ENCODE measurements at places on chromosomes 2 and 18.

GRCh38 chr2:225452677-225453076, 53.2 kb downstream of the NYAP2 start:
- no peak for DNase-seq

- DNase-seq = no peak
These were observed 101.7 kb upstream of the LGALSL start for GRCh38 chr2:64352292-64352691.

DNA sequence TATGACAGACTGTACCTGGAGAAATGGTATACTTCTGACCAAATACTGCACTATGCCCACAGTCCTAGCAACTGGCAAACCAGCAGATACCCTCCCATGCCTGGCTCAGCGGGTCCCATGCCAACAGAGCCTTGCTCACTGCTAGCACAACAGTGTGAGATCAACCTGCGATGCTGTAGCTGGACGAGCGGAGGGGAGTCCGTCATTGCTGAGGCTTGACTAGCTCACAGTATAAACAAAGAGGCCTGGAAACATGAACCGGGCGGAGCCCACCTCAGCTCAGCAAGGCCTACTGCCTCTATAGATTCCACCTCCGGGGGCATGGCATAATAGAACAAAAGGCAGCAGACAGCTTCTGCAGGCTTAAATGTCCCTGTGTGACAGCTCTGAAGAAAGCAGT, 93.2 kb upstream of the CAB39 start:
- DNase-seq = no peak

DNA sequence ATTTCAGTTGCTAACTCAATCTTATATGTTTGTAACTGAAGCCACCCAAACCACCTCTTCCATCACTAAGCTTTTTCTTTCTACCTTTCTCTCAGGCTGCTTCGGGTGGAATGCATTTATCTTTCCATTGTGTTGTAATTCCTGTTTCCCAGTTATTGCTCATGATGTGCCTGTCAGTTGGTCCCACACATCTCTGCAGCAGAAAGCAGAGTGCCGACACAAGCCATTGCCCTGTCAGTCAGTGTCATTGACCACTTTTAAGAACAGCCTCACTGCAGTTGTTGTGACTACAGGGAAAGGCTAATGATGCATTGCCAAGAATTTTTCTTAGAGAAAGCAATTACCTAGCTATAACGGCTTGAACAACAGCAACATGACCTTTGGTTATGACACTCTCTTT, 24.8 kb upstream of the KCNJ3 start:
- no peak for DNase-seq

DNA sequence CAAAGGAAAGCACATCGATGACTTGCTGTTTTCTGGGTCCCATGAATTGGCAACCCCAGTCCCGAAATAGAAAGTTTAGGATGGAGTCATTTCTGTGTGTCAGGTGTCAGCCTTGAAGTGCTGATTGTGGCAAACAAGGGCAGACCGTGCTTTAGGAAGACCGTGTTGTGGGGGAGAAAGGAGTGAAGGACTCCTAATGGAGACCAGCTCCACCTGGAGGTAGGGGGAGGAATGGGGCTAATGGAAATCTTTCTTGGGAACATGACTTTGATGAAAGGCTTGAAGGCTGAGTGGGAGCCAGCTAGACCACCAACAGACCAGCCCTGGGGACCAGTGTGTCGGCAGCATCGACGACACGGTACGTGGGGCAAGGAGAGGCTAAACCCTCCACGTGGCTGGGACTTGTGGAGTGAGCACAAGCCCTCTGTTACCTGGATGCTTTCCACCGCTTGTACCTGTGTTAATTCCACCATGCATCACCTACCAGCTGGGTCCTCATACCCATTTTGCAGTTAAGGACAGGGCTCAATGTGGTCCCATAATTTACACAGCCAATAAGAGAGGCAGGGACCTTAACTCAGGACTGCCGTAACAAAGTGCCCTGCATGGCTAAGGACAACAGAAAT, 104.2 kb downstream of the SH3BP4 start:
- DNase-seq = no peak

GRCh38 chr18:23238152-23238531, 102.9 kb downstream of the CABLES1 start:
- DNase-seq = no peak

DNA sequence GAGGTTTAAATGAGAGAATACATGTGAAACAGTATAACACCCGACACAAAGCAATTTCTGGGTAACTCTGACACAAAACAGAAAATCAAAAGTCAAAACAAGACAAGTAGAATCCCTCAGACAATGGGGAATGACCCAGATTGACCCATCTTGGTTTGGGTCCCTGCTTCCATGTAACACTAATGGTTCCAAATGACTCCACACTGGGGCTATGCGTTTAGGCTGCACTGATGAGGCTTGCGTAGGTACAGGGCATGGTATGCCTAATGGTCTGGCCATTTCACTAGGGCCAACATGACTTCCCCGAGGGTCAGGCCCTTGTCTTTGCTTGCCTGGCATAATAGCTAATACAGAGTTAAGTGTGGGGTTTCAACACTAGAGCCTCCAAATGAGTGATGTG, 27.2 kb upstream of the NFE2L2 start:
- DNase-seq = peak; percentile 62

DNA sequence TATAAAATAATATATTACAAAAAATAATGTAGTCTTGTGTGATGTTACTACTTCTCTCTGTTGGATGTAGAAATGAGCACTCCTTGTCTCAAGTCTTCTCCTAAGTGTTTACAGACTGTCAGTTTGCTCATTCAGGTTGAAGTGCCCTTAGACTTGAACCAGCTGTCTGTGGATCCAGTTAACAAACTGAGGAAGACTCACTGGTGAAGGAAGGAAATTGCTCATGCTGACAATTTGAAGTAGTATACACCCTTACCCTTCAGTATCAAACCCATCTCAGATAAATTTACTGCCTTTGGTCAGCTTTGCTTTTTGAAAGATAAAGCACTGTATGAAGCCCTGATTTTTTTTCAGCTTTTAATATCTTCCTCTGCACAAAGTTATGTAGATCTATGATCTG, 854.2 kb upstream of the ZEB2 start:
- DNase-seq = no peak

- DNase-seq = no peak
These were observed 2.5 kb downstream of the RTN4 start for GRCh38 chr2:55047677-55048299.

DNA sequence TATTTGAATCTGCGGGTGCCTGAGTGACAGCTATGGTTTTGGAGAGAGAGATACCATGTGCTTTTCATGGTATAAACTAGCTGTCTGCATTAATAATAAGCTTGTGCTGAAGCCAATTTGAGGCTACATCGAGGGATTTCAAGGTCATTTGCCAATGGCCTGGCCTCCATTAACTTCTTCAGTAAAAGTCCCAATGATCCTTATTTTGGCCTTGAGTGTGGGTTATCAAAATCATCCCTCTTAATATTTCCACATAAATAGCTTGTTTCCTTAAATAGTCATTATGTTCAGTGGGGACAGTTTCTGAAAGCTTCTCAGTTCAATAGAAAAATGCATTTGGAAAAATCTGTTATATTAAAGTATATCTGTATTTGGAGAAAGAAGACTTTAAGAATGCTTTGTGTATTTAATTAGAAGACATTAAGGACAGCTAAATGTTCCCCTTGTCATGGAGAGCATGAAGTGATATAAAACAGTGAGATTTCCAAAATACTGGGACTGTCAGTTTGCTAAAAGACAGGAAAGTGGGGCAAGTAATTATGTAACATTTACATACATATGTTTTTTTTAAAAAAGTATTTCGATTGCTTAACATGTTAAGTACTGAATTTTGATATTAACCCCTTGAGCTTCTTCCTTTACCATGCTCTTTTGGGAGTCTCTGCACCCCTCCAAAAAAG, 355.5 kb upstream of the ZEB2 start:
- no peak for DNase-seq

GRCh38 chr2:175620106-175620505, 382.0 kb downstream of the LNPK start:
- no peak for DNase-seq

- DNase-seq = no peak
These were observed 30.3 kb downstream of the FAM228A start for GRCh38 chr2:24205131-24205530.

DNA sequence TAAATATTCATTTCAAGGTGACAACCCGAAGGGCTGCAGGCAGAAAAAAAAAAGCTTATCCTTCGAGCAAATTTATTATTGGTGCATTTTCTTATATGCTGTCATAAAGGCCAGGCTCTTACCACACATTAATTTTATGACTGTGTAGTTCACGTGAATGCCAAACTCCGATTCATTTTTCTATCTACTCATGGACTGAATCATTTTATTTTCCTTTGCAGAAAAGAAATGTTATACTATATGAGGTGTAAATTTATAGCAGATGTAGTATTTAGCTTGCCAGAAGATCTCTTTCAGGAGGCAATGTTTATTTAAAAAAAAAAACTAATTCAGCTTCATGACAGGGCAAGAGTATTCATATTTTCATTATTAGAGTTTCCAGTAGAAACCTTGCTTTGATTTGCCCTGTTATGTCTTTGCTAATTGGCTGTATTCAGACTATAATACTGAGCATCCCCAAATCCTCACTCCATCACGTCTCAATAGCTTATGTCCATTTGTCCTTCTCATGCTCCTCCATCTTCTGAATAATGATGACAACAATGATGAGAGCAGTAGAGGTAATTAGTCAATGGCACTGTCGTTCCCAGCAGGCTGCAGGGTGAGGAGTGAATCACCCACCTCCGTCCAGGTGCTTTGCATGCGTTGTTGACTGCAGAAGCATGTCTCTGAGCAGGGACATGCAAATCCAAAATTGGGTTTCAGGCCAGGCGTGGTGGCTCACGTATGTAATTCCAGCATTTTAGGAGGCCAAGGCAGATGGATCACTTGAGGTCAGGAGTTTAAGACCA, 101.1 kb upstream of the RAB12 start:
- no peak for DNase-seq

- peak; percentile 65 for DNase-seq
These were observed 65.5 kb downstream of the DGKD start for GRCh38 chr2:233419602-233420391.

- DNase-seq = no peak
These were observed 28.6 kb downstream of the RMC1 start for GRCh38 chr18:23531912-23532311.

DNA sequence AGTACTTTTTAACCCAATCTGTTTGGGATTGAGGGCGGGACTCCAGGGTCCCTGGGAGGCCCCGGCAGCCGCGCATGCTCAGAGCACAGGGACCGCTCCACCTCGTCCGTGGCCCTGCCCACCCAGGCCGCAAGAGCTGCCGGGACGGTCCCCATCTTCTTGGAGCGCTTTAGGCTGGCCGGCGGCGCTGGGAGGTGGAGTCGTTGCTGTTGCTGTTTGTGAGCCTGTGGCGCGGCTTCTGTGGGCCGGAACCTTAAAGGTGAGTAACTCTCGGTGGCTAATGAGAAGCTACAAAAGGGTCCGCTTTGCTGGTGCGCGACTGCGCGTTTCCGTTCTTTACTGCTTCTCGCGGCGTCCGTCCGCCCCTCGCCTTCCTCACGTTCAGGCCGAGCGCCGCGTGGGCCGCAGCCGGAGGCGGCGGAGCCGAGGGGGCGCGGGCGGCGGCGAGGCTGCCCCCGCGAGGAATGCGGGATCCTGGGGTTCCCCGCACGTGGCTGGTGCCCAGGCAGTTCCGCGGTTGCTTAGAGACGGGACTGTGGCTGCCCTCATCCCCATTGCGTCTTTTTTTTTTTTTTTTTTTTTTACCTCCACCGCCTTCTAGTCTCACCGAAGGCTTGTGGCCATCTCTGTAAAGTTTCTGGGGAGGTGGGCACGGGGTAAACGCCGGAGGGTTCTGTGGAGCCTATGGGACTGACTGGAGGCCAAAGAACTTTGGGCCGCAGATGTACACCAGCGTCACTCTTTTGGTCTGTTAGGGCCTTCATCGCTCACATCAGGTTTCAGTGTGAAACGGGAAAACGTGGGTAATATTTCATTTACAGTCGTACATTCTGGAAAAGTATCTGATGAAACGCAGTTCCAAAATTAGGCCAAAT, at the start of gene SSB:
SSB (plus strand) TSS at position 154 of the 875 bp plus-strand sequence. CDS start 2,090 bp downstream, outside the sequence.
- DNase-seq = peak; percentile 96

DNA sequence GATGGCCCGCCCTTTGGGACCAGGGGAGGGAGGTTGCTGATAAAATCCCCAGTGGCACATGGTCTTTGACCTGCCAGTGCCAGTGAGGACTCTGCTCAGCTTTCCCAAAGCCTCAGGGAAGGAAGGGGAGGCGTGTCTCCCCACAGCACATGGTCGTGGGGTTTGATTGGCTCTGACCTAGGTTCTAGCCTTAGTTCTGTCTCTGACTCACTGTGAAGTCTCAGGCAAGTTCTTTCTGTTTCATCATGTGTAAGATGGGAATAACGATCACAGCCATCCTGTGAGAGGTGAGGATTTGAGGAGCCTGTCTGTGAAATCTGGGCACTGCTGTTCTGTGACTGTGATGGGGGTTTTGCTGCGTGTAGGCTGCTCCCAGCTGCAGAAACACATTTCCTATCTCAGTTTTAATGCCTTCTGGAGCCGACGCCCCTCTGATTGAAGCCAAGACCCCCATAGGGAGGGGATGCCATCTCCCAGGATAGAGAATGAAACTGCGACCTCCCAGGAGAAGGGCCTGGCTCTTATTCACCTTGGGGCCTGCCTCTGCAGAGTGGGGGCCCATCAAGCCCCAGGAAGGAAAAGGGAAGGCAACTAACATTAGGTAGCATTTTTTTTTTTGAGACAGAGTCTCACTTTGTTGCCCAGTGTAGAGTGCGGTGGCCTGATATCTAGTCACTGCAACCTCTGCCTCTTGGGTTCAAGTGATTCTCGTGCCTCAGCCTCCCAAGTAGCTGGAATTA, 84.0 kb downstream of the DDX1 start:
- DNase-seq = no peak

DNA sequence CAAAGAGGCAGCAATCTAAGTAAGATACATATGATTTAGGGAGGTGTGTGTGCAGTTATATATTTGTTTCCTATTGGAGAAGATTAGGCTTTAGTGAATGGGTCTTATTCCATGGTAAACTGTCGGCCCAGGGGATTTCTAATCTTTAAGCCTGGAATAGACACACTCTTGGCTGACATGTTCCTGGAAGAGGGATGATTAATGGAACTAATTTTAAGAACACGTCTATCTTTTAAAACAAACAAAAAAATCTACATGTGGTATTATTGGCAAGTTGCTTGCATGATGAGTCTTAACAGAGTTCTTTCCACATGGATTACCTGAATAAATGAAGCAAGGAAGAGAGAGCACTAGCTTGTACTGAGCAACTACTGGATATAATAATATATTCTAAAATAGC, 114.2 kb upstream of the NT5C1B start:
- no peak for DNase-seq

- no peak for DNase-seq
These were observed 24.3 kb upstream of the ID2 start for GRCh38 chr2:8657423-8658062.

DNA sequence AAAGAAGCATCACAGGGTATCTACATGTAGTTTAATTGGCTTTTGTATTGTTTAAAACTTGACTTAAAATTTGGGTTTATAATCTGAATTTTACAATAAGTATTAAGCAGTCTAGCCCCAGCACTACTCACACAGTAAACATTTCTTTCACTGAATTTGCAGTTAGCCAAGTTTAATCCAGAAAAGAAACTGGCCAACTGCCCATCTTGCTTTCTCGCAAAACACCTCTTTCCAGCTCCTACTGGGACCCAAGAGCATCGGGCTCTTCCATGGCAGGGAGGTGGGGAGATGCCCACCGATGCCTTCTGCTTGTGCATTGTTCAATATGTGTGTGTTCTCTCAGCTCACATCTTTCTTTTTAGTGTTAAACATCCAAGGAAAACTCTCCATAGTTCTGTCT, 212.8 kb upstream of the BOD1L2 start:
- DNase-seq = no peak

GRCh38 chr2:72527424-72527823, 298.4 kb downstream of the EXOC6B start:
- no peak for DNase-seq

GRCh38 chr2:126859631-126860030, 39.1 kb upstream of the TEX51 start:
- DNase-seq = no peak
